Vagina (tissue), 2 donors: ENCODE measurements at places on chromosomes 16 and 17. TPM values are rescaled to one million over a fixed set of nuclear protein-coding genes. Genes with fewer than 3 reads are reported as not detected.

- no peak for DNase-seq
These were observed 414 bp downstream of the DUSP14 start for GRCh38 chr17:37490022-37490587.

DNA sequence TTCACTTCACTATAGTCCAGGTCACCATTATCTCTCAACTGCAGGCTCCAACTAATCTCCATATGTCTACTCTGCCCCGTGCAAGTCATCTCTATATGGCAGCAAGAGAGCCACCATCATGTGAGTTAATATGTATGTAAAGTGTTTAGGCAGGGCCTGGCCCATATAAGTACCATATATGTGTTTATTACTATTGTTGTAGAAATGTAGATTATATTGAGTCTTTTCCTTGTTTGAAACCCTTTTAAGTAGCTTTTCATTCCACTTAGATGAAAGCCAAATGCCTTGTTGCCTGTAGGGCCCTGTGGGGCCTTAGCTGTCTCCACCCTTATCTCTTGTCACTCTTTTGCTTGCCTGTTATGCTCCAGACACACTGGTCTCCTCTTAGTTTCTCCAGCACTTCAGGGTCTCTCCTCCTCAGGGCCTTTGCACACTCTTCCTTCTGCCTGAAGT lies 164.0 kb downstream of the PHKB start:
- no peak for DNase-seq

GRCh38 chr16:54505549-54506213 lies 219.1 kb upstream of the IRX3 start:
- no peak for DNase-seq

GRCh38 chr16:84687715-84688114 lies 12.1 kb upstream of the USP10 start:
- DNase-seq: no peak

- no peak for DNase-seq
These were observed 39.4 kb upstream of the ACSF3 start for GRCh38 chr16:89054261-89054661.

- DNase-seq: no peak
These were observed 4.0 kb downstream of the NUPR1 start for GRCh38 chr16:28534542-28535373.

- no peak for DNase-seq
These were observed 182.6 kb downstream of the NTN1 start for GRCh38 chr17:9203771-9204425.

GRCh38 chr17:47986520-47986919 lies 15.6 kb downstream of the CDK5RAP3 start:
- DNase-seq: no peak

WNT9B gene
- not detected for total RNA-seq

HES7 gene
- total RNA-seq: not detected

TEKT5 gene
- not detected for total RNA-seq

CDH8 gene
- 0.98 TPM for total RNA-seq
